ENCODE measurements at places on chromosomes 2 and 18.

- no peak for DNase-seq
Observed at GRCh38 chr2:237041231-237041630, 44.5 kb upstream of the COPS8 start.

DNA sequence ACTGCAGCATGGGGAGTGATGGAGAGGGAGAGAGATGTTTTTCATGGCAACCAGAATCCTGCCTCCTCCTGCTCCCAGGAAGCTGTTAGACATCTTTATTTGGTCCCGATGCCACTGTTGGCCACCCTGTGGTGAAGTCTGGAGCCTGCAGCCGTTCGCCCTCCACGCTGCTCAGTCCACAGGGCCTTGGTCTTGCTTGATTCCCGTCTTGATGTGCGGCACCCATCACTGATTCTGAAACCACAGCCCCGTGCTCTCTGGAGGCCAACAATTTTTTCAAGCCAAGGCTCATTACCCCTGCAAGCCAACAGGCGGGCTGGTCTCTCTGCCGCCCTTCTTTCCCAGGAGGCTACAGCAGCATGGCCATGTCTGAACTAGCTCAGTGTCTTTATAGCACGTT is 24.5 kb downstream of the SIGLEC15 start:
- no peak for DNase-seq

DNA sequence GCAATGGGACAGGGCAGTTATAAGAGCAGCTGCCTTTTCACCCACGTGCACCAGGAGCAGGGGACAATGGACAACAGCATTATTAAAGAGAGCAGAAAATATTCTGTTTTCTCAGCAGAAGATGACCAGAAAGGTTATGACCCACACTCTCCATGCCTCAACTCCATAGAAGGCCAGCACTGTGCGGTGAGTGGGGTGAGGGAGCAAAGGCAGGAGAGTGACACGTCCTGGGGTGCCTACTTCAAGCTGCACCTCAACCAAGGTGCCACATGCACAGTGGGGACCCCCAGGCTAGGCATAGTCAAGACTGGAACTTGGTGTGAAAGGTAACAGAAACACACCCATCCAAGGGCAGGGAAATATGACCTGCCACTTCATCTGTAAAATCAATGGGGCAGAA is 50.4 kb downstream of the POLR1A start:
- DNase-seq = no peak

- DNase-seq = no peak
Observed at GRCh38 chr2:24613154-24613814, 122.2 kb downstream of the NCOA1 start.

- DNase-seq = no peak
Observed at GRCh38 chr2:108575132-108575966, 41.1 kb downstream of the LIMS1 start.

- no peak for DNase-seq
Observed at GRCh38 chr2:887639-888038, 63.0 kb upstream of the SNTG2 start.

DNA sequence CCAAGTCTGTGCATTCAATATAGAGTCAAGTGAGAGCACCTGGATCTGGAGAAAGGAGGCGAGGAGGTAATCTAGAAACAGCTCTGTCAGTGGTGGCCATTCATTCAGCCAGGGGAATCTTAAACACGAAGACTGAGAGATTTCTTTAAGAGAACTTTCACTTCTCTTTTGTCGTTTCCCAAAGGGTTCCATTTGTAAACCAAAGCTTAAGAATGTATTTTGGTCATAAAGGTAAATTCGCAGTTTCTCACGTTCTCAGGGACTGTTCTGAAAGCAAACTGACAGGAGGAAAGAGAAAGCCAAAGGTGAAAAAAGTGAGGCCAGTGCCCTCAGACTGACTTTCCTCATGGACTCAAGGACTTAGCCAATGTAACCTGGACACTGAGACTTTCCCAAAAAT is 513.5 kb downstream of the CMPK2 start:
- no peak for DNase-seq

DNA sequence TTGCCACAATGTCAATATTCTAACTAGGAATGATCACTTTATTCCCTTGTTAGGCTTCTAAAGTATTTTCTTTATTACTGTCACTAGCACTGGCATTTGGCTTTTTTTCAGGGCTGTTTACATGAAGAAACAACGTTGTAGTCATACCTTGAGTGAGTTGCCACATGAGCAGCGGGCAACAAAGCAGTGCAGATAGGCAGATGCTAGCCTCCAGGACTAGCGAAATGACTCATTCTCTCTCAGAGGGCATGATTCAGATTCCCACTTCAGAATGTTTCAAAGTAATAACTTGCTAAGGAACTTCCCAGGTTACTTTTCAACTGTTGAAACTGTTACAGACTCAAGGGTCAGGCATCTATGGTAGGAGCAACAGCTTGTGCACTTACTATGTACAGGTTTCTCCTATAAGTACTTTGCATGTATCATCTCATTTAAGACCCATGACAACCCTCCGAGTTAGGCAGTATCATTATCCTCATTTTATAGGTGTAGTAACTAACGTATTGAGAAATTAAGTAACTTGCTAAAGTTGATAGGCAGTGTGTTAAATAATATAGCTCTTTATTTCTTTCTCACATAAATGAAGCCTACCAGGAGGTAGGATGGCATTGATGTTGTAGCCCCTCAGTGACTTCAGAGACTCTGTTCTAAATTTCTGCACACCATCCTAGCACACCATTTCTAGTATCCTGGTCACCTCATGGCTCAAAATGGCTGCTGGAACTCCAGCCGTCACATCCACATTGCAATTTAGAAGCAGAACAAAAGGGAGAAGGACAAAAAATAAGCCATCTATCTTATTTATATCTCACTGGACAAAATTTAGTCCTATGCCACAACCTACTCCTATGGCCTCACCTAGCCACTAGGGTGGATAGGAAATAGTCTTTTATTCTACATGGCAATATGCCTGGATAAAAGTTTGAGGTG is 83.3 kb downstream of the ICOS start:
- peak; percentile 39 for DNase-seq

DNA sequence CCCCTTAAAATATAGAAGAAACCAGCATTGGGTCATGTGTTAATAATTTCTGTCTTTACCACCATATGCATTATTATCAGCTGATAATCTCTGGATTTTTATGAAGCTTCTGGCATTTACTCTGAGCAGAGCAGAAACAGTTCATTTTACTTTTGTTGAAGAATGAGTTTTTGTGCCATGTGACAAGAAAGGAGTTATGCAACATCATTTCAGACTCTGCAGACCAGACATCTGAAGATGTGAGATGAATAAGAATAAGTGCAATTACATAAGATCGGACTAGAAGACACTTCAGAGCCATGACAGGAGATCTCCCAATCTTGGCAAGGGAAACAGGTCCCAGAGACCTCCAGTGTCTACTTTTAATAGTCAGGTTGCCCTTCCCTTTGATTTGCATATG is 869.4 kb upstream of the VRK2 start:
- DNase-seq = no peak

- no peak for DNase-seq
Observed at GRCh38 chr2:217146956-217147355, 287.1 kb upstream of the TNP1 start.

DNA sequence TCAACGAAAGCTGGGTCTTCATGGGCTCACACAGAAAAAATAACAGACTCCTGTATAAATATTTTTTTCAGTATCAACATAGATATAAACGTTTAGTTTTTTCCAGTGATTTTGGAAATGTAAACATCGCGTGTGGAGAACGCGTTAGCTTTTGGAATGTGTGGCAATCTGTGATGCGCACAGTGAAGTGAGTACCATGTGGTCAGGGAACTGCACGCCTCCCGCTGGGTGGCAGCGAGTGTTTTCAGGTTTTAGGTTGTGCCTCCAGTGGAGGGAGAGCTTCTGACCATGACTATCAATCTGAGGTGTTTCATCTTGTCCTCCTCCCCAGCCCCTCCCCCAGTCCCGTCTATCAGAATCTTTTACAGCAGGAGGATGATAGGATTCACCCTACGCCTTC is 127.8 kb downstream of the ARHGAP28 start:
- DNase-seq = no peak

DNA sequence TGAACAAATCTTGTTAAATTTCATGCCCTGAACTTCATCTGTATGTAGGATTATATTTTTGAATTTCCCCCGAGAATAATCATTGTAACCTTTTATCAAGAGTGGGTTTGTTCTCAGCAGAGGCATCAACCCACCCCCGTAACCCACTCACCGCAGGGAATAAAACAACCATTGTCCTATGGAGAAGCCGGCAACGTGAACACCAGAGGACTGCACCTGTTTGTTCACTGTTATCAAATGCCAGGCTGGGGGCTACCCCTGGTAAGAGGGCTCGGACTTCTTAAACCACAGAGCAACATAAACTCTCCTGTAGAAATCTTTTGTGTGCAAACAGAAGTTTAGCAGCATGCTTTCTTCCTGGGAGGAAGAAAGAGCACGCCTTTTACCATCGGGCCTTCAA is 610.4 kb downstream of the ERBB4 start:
- DNase-seq = no peak

DNA sequence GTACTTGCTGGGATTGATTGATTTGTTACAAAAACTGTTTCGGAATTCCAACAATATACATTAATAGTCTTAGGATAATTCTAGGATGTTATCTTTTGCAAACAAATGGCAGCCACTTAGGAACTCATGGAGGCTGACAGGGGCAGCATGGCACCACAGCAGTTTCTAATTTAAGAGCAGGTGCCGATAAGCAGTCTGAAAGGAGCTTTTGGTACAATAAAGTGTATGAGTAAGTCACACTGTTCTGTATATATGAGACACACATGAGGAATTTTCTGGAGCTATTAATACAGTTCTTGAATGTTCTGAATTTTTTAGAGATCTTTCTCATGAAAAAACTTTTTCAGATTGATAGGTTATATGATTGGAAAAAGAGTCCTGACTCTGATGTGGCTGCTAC is 52.2 kb downstream of the EIF5B start:
- no peak for DNase-seq

DNA sequence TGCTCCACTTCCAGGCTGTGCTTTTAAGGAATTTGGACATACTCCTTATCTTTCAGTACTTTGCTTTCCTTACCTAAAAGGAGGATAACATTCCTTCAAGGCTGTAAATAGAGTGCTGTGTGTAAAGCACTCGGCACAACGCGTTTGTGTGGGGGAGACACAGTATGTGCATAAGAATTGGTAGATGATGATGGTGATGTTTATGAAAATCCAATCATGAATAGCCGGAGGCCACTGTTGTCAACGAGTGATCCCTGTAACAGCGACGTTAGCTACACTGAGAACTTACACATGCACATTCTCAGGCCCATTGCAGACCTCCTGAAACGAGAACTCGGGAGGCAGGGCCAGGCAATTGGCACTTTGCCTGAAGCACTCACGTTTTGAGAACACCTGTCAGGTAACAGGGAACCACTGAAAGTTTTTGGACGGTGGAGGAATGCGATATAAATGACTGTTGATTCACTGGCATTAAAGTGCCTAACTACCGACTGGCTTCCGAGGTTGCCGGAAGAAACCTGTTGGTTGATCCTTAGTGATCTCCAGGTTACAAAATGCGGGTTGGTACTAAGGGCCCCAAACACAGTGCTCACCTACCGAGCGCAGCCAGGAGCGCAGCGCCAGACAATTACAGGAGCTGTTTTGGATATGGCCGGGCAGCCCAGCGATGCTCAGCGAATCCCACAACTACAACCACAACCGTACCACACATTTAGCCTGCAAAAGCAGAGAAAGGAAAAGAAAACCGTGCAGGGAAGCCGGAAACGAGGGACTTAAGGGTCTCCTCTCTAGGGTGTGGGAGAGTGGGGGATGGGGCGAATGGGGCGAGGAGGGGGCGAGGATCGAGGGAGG is 1.0 kb upstream of the MAP4K4 start:
- no peak for DNase-seq

All from stimulated activated CD4-positive, alpha-beta T cell treated with anti-CD3 and anti-CD28 coated beads, Interleukin-4, amount 100 ng/mL, for 4 hours (primary cell).